Mammary microvascular endothelial cell (primary cell): ENCODE measurements at places on chromosomes 12 and 14. TPM values are rescaled to one million over a fixed set of nuclear protein-coding genes. Genes with fewer than 3 reads are reported as not detected.

The POTEM gene
- total RNA-seq = not detected in 2 replicates

The VDR gene
- total RNA-seq = 0.44 and 0.60 TPM in 2 replicates

The IAPP gene
- not detected in 2 replicates for total RNA-seq

The MYO1H gene
- not detected in 2 replicates for total RNA-seq

The CCER1 gene
- total RNA-seq = not detected in 2 replicates

The NPAS3 gene
- 0.10 TPM in 1 of 2 replicates, not detected in the other for total RNA-seq

The RASSF3 gene
- total RNA-seq = 47.1 and 49.6 TPM in 2 replicates

The TNS2 gene
- total RNA-seq = 34.9 and 41.3 TPM in 2 replicates

The CRIP2 gene
- 408 and 431 TPM in 2 replicates for total RNA-seq

The ASCL1 gene
- total RNA-seq = not detected in 2 replicates

The DBX2 gene
- total RNA-seq = not detected in 2 replicates

The TMPRSS12 gene
- total RNA-seq = not detected in 2 replicates

The MMP14 gene
- total RNA-seq = 238 and 246 TPM in 2 replicates

The LRRC10 gene
- total RNA-seq = not detected in 2 replicates

The KCNH3 gene
- total RNA-seq = not detected in 2 replicates

The MAP1LC3B2 gene
- total RNA-seq = 0.40 and 0.44 TPM in 2 replicates

The PLCZ1 gene
- not detected in 2 replicates for total RNA-seq
